ENCODE measurements at places on chromosomes 6 and 20. TPM values are rescaled to one million over a fixed set of nuclear protein-coding genes. Genes with fewer than 3 reads are reported as not detected.
A peak's percentile ranks its signal among the peaks of the same experiment; 100 is the strongest.

DNA sequence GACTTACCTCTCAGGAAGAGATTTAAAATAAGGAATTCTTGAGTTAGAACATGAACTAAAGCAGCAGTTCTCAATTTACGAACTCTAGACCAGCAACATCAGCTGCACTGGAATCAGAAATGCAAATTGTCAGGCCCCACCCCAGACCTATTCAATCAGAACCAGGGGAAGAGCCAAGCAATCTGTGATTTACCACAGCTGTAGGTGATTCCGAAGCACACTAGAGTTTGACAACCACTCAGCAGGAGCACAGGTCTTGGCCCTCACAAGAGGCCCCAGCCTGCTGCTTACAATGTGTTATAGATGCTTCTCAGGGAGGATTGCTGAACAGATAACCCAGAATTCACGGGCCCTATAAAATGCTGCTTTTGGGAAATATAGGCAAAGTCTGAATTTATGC lies 279.2 kb downstream of the PTPRK start:
- no peaks in the 10 kb centered on the region for H3K27me3 ChIP-seq
- no peak overlapping the region for H3K27ac ChIP-seq
- no peaks in the 10 kb centered on the region for H3K36me3 ChIP-seq
- DNase-seq: no peak

DNA sequence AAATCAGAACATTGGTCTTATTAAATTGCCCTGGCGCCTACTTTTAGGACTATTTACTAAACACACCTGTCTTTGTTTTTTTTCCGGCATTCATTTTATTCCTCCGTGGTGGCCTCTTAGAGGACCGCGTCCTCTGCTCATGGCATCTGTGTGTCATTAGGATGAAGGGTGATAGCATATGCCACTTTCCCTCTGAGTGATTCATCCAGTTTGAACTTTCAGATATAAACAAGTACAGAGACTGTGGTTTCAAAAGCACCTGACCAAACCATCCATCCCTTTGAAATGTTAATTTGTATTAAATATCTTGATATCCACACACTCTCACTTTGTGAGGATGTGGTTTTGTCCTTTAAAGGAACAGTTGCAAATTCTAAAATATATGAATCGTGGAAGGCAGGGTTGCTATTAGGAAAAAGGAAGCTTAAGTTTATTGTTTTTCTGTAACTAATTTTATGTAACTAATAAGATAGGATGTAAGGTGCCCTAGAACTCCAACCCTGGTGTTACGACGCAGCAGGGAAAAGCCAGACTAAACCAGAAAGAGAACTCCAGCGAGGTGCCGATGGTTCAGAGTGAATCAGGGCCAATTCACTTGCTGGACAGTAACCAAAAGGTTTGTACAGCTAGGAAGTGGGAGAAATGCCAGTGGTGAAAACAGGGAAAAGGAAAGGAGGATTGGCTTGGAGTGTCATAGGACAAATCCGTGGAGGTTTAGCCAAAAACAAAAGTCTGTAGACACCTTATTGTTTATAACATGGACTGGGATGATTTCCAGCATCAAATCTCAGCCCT lies 98.7 kb downstream of the SHLD1 start:
- no peak overlapping the region for H3K27ac ChIP-seq
- H3K36me3 ChIP-seq: no peaks in the 10 kb centered on the region
- H3K27me3 ChIP-seq: no peaks in the 10 kb centered on the region
- no peak overlapping the region for H3K4me3 ChIP-seq

DNA sequence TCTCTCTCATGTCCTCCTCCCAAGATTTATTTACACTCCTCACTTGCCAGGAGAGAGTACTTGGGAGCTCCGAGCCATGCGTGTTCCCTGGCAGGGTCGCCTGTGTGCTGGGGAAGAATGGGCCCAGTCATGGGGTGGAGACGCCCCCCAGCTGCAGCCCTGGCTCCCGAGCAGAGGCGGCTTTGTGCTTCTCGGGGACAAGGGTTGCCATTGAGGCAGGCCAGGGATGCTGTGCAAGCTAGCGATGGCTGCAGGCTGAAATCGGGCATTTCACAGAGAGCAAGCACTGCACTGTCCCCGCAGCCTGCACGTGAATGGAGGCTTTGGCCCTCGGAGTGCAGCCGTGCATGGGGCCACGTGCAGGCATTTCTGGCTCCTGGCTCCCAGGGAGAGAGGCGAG lies 23.8 kb downstream of the PHACTR3 start:
- H3K36me3 ChIP-seq: no peaks in the 10 kb centered on the region
- no peaks in the 10 kb centered on the region for H3K4me1 ChIP-seq
- H3K4me3 ChIP-seq: no peak overlapping the region
- no peak overlapping the region for H3K27ac ChIP-seq

DNA sequence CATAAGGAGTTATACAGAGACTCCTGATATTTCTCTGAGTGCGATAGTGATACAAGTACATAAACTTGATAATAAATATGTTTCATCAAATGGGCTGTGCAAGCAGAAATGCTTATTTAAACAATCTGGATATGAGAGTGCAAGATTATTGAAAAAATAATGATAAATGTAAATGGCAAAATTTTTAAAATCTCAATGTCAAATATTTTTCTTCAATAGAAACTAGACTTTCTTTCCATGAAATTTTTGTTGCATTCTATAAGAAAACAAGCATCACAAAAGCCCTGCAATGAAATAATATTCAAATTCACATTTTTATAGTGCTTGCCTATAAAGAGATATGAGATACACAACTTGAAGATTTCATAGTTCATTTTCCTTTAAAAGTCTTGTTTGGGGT lies 2.7 kb downstream of the PACRG start:
- no peaks in the 10 kb centered on the region for H3K36me3 ChIP-seq
- H3K4me1 ChIP-seq: no peaks in the 10 kb centered on the region

- no peaks in the 10 kb centered on the region for H3K36me3 ChIP-seq
- DNase-seq: no peak
- no peak overlapping the region for H3K4me3 ChIP-seq
- H3K27me3 ChIP-seq: no peaks in the 10 kb centered on the region
- H3K4me1 ChIP-seq: peaks cover 13% of the 10 kb centered on the region
- H3K27ac ChIP-seq: no peak overlapping the region
Observed at GRCh38 chr6:137743493-137743892, 123.6 kb upstream of the TNFAIP3 start.

DNA sequence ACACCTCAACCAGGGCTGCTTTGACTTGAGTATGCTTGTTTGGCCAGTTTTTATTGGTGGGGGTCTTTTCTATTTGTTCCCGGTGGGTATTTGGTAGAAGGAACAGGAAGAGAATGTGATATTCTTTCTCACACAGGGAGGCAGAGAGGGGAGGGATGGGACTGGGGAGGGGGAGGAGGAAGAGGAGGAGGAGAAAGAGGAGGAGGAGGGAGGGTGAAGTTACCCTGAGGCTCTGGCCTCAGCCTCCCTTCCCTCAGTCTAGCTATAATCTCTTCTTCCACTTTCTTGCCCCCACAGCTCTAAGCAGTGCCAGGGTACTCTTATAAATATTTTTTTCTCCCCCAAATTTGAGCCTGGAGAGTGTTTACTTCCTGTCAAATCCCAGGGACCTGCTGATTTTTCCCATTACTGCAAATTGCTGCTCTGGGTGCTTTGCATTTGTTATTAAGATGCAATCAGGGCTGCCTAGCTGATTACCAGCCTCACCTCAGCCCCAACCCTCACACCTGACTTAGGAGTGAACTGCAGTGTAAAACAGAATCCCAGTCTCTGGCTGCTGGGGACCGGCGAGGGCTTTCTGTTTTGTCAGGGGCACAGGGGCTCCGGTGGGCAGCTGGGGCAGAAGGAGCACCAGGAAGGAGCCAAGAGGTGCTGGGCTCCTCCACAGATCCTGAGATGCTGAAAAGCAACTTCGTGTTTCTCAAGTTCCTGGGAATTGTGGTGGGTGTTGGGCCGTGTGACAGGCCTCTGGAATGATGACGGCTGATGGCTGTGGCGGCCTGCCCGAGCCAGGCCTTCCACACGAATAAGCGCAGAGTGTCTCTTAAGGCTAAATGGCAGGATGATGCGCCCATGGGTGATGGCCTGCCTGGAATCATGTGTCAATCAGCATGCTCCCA lies 141.4 kb downstream of the CD83 start:
- no peak overlapping the region for H3K4me3 ChIP-seq
- H3K27ac ChIP-seq: no peak overlapping the region
- no peaks in the 10 kb centered on the region for H3K4me1 ChIP-seq
- no peak for DNase-seq
- no peaks in the 10 kb centered on the region for H3K27me3 ChIP-seq
- no peaks in the 10 kb centered on the region for H3K36me3 ChIP-seq

DNA sequence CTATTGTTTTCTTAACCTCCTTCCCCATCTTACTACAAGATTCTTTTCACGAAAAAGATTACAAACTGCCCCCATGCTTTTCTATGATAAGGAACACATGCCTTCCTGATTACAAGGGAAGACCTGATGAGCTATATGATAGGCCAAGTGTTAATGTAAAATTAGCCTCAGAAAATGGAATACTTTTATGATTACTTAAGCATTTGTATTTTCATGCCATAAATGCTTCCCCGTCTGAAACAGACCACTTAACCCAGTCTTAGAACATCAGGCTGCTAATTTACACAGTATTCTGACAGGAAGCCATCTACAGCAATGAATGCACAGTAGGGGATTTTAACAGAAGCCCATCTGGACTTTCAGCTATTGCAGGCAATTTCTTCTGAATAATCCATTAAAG lies 274.9 kb downstream of the HAO1 start:
- H3K4me1 ChIP-seq: no peaks in the 10 kb centered on the region
- DNase-seq: no peak
- no peak overlapping the region for H3K27ac ChIP-seq
- no peak overlapping the region for H3K4me3 ChIP-seq
- no peaks in the 10 kb centered on the region for H3K27me3 ChIP-seq

DNA sequence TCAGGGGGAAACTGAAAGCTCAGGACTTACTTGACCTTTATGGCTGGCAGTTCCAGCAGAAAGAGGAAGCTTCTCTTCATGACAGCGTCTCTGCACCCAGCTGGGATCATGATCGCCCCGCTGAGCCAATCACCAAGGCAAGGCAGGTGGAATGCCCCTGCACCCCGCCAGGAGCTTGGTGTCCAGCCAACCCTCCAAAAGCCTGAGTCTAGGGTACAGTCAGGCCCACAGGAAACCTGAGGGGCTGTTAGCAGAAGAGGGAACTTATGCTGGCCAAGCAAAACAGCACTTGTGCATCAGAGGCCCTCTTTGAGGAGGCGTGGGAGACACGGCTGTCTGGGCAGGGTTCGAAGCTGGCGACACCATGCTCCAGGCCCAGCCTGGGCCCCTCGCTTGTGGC lies 188.3 kb upstream of the GMDS start:
- no peaks in the 10 kb centered on the region for H3K4me1 ChIP-seq
- no peak for DNase-seq
- no peak overlapping the region for H3K27ac ChIP-seq
- H3K36me3 ChIP-seq: no peaks in the 10 kb centered on the region

DNA sequence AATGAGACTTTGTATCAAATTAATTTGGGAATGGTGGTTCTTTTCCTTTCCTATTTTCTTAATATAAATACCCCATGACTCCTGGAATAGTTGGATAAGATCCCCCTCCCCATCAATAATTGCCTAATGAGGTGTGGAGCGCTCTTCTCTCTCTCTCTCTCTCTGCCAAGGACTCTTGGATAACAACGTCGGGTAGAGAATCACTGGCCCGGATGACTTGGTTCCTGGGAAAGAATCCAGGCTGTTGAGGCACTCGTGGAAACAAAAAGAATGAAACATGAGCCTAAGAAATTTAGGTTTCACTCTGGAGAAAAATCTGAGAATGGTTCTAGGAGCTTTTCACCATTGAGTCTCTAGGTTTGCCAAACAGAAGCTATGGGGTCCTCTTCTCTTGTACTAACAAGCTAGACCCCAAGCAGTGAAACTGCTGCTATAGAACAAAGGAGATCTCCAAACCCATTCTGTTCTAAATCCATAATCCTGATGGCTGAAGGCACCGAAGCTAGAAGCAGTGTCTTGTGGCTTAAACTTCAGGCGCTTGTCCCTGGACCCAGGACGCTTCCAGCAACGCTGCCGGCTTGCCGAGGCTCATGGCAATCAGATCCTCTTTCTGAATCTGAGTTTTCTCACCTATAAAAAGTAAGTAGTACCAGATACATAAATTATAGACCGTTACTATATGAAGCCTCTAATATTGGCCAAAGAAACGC lies 241.6 kb upstream of the BTBD3 start:
- H3K27ac ChIP-seq: peak overlapping the region; percentile 88
- DNase-seq: peak; percentile 67
- H3K27me3 ChIP-seq: no peaks in the 10 kb centered on the region
- H3K4me3 ChIP-seq: no peak overlapping the region

- H3K4me1 ChIP-seq: peaks cover 12% of the 10 kb centered on the region
- peak overlapping the region; percentile 6 for H3K27ac ChIP-seq
- H3K27me3 ChIP-seq: no peaks in the 10 kb centered on the region
- no peak for DNase-seq
Observed at GRCh38 chr6:71478834-71479541, 190.4 kb downstream of the OGFRL1 start.

GRCh38 chr6:163702736-163703135 lies 288.2 kb downstream of the QKI start:
- H3K27me3 ChIP-seq: no peaks in the 10 kb centered on the region
- H3K27ac ChIP-seq: no peak overlapping the region
- H3K4me3 ChIP-seq: no peak overlapping the region
- no peaks in the 10 kb centered on the region for H3K36me3 ChIP-seq
- peaks cover 6% of the 10 kb centered on the region for H3K4me1 ChIP-seq

- DNase-seq: no peak
- no peak overlapping the region for H3K4me3 ChIP-seq
- H3K27me3 ChIP-seq: no peaks in the 10 kb centered on the region
- H3K36me3 ChIP-seq: no peaks in the 10 kb centered on the region
- H3K27ac ChIP-seq: peak overlapping the region; percentile 30
Observed at GRCh38 chr6:107235511-107235910, 120.2 kb upstream of the BEND3 start.

GRCh38 chr6:38959138-38959537 lies 89.4 kb upstream of the GLP1R start:
- no peaks in the 10 kb centered on the region for H3K4me1 ChIP-seq
- DNase-seq: no peak
- H3K27me3 ChIP-seq: no peaks in the 10 kb centered on the region
- no peaks in the 10 kb centered on the region for H3K36me3 ChIP-seq
- H3K4me3 ChIP-seq: no peak overlapping the region

DNA sequence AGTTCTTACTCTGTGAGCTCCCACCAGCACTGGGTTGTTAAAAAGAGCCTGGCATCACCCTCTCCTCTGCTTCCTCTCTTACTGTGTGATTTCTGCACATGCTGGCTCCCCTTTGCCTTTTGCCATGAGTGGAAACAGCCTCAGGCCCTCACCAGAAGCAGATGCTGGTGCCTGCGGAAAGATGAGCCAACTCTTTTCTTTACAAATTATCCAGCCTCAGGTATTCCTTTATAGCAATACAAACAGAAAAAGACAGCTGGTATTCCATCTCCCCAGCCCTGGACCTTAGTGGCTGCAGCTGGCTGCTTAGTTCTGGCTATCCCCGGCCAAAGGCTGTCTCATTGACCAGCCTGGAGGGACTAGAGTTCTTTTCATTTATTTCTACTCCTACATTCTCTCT lies 129.1 kb downstream of the IMPG1 start:
- H3K27me3 ChIP-seq: no peaks in the 10 kb centered on the region
- H3K4me1 ChIP-seq: no peaks in the 10 kb centered on the region
- no peak overlapping the region for H3K4me3 ChIP-seq
- no peak overlapping the region for H3K27ac ChIP-seq

- DNase-seq: no peak
- H3K4me1 ChIP-seq: no peaks in the 10 kb centered on the region
- H3K4me3 ChIP-seq: no peak overlapping the region
- no peaks in the 10 kb centered on the region for H3K27me3 ChIP-seq
Observed at GRCh38 chr6:21999741-22000140, 297.1 kb downstream of the PRL start.

GRCh38 chr6:70130865-70131264 lies 172.0 kb downstream of the COL9A1 start:
- H3K4me1 ChIP-seq: no peaks in the 10 kb centered on the region
- no peaks in the 10 kb centered on the region for H3K27me3 ChIP-seq
- no peaks in the 10 kb centered on the region for H3K36me3 ChIP-seq
- H3K27ac ChIP-seq: no peak overlapping the region
- H3K4me3 ChIP-seq: no peak overlapping the region

The BPHL gene
- total RNA-seq: 17.5 TPM

The TPD52L1 gene
- total RNA-seq: 182 TPM

The RAB32 gene
- 8.6 TPM for total RNA-seq

The TMEM217 gene
- total RNA-seq: 1.0 TPM

All from thyroid gland (tissue), 4 donors.